ENCODE measurements at places on chromosomes 5 and 9.

- no peak for DNase-seq
Observed at GRCh38 chr9:21567926-21568325, 85.8 kb upstream of the IFNE start.

GRCh38 chr5:180918380-180918779 is 19.4 kb downstream of the BTNL8 start:
- no peak for DNase-seq

DNA sequence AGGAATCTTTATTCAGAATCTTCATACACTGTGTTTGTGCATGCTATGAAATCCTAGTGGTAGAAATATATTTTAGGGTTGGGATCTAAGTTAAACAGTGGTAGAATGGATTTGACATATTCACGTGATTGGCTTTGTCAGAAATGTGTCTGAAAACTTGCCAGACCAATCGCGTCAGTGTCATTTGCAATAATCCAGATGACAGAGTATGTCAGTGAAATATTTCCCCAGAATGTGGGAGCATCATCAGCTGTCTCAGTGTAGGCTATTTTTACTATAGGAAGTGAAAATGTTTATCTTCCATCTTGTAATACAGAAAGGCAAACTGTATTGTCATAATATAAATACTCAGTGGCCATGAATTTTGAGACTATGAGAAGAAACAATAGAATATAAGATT is 220.6 kb upstream of the EDIL3 start:
- DNase-seq = no peak

DNA sequence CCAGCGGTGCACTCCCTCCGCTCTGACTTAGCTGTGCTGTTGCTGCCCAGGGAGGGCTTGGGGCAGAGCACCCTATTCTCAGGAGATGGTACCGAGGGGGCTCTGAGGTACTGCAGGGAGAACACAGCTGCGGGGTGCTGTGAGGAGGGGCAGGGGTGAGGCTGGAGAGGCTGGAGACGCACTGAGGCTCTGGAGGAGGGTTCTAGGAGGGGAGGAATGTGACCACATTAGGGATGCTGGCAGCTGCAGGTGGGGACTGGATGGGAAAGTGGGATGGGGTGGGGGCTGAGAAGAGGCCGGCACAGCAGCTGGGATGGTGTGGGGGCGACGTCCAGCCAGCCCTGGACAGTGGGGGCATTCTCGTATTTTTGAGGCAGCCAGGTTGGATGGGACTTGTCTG is 20.9 kb downstream of the NCS1 start:
- DNase-seq = no peak

DNA sequence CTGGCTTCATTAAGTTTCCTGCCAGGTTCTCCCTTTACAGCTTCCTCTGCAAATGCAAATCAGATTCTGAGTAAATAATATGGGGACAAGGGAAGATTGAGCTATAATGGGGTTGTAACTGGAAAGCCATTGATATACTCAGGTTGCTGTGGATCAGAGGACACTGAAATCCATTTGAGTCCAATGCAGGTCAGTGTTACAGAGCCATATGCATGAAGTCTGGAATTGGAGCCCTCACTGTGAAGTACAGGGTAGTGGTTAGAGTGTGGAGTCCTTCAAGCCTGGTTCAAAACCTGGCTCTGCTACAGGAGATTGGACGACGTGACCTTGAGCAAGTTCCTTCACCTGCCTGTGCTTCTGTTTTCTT is 48.7 kb downstream of the TIMD4 start:
- DNase-seq = no peak

- DNase-seq = no peak
Observed at GRCh38 chr9:105842023-105842644, 147.8 kb downstream of the TMEM38B start.

GRCh38 chr9:9574080-9574479 is 1038.7 kb downstream of the PTPRD start:
- no peak for DNase-seq

GRCh38 chr9:96436063-96436455 is 13.9 kb upstream of the HABP4 start:
- no peak for DNase-seq

DNA sequence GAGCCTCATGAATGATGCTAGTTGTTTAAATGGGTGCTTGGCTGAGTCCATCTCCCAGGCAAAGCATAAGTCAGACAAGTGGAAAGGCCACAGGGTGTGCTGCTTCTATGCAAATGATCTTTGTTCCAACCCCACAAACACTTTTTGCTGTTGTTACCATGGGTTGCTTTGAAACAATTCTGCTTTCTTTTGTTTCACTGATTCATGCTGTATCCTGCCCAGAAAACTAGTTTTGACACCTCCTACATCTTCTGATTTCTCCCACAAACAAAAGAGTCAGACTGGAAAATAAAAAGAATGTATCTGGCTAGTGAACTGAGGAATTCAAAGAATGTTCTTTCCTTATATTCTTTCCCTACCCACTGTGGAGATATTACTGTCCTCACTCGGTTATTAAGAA is 298.6 kb downstream of the DIRAS2 start:
- no peak for DNase-seq

DNA sequence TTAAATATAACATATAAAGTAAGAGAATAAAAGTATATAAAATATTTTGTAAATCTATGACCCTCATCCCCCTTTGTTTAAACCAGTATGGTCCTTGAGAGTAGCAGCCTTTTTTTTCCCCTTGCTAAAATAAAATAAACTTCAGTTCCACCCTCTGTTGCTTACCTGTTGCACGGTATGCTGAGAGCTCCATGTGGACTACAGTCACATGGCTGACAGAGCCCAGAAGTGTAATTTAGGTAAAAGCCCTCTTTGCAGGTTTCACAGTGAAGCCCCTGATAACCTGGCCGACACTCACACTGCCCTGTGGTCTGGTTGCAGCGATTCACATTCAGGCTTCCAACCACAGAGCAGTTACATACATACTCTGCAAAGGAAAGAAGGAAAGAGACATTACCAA is 55.1 kb downstream of the MEGF9 start:
- DNase-seq = no peak

DNA sequence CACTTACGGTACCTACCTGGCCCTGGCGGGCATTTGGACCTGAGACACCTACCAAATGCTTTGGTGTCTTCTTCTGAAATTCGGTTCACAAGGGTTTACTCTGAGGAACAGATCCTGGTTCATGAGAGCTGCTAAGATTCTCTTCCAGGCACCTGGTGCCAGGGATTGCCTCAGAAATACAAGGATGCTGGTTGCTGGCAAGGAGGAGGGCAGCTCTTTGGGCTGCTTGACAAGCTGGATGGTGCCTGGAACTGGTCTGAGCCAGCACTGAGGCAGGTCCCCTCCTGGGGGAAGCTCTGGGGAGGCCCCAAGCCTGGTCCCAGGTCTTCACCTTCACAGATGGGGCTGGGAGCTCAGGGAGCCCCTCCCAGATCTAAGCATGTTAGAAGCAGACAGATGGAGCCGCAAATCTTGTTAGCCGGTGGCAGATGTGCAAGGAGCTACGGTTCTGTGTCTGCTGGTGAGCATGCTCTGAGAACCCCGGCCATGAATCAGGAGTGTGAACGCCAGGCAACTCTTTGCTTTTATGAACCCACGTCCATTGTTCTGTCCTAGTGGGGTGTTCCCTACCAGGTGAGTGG is 16.3 kb downstream of the FABP6 start:
- DNase-seq = no peak

- DNase-seq = no peak
Observed at GRCh38 chr5:159850160-159850559, 66.1 kb upstream of the ADRA1B start.

GRCh38 chr5:58156361-58156760 is 303.5 kb downstream of the PLK2 start:
- no peak for DNase-seq

- no peak for DNase-seq
Observed at GRCh38 chr9:631596-631995, 209.9 kb upstream of the DMRT1 start.

- no peak for DNase-seq
Observed at GRCh38 chr5:43994352-43994708, 391.4 kb downstream of the NNT start.

- no peak for DNase-seq
Observed at GRCh38 chr5:35709688-35710087, 92.0 kb downstream of the SPEF2 start.

- no peak for DNase-seq
Observed at GRCh38 chr9:6920041-6920440, 162.3 kb downstream of the KDM4C start.

- no peak for DNase-seq
Observed at GRCh38 chr9:92969516-92970466, 22.5 kb downstream of the FGD3 start.

DNA sequence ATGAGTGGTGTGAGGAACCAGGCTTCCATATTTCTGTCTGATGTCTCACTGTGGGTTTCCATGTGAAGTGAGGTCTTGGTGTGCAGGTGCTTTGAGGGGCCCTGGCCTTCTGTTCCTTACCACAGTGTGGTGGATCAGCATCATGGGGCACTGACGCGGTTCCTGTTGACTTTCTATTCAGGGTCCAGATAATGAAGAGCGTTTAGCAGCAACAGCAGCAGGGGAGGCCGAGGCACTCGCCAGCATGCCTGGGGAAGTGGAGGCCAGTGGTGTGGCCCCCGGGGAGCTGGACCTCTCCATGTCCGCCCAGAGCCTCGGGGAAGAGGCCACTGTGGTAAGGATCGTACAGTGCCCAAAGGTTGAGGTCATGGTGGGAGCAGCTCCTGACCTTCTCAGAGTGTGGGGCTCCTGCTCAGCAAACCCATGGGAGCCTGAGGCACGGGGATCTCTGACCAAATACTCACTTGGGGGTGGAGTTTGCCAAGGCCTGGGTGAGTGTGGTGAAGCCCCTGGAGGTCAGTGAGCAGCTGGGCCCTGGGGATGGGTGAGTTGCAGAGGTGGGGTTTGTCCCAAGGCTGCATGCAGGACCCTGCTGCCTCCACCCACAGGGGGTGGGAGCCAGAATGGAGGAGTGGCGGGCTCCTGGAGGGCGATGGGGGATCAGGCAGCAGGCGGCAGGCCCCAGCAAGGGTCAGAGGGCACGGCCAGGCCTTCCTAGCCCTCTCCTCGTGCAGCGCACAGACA is 61.2 kb downstream of the COL15A1 start:
- no peak for DNase-seq

DNA sequence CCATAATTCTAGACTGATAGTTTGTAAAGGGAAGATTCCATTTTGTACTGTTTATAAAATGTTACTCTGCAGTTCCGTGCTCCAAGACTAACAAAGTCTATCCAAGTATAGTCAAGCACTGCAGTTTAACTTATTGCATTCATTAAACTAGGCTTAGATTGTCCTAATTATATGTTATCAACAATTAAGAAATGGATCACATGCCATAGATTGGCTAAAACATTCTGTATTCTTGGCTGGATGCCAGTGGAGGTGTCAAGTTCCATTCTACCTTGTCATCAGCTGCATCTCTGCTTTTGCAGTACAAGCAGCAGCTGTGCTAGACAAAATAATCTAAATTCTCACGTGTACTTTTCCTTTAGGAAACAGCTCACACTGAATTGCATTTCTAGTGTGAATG is 69.4 kb upstream of the MEF2C start:
- no peak for DNase-seq

DNA sequence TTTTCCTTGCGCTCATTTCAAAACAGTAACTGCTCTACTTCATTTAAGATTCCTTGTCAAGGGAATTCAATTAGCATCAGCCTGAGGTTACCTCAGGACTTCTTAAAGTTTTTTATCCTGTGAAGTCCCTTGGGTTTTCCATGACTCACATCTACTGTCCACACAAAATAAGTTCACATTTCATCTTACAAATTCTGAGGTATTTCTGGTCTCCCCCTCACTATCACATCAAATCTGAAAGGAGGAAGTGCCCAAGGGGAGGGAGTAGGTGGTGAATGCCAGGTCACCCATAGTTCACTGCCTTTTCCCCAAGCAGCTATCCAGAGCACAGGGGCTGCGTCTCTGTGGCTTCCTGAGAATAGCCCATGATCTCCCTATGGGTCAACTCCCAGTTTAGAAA is 227.1 kb upstream of the NREP start:
- DNase-seq = no peak
